ENCODE measurements at places on chromosomes 12 and 14.

DNA sequence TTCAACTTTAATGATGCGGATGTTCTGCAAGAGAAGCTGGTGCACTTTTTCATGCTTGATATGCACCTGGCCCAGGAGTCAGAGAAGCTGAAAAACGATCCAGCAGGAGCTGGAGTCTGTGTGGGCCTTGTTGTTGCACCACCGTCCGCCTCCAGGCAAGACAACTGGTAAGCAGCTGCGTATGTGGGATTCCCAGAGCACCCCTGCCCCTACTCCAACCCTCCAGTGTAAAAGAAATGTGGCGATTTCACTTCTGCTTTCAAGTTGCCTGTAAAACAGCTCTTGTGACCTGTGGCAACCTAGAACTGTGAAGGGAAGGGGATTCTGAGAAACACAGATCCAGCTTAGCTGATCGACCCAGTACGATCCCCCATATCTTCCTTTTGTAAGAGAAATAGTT is 154.1 kb upstream of the PELI2 start:
- no peak for DNase-seq

- peak; percentile 47 for DNase-seq
These were observed 4.7 kb upstream of the CCER1 start for GRCh38 chr12:90959538-90960139.

DNA sequence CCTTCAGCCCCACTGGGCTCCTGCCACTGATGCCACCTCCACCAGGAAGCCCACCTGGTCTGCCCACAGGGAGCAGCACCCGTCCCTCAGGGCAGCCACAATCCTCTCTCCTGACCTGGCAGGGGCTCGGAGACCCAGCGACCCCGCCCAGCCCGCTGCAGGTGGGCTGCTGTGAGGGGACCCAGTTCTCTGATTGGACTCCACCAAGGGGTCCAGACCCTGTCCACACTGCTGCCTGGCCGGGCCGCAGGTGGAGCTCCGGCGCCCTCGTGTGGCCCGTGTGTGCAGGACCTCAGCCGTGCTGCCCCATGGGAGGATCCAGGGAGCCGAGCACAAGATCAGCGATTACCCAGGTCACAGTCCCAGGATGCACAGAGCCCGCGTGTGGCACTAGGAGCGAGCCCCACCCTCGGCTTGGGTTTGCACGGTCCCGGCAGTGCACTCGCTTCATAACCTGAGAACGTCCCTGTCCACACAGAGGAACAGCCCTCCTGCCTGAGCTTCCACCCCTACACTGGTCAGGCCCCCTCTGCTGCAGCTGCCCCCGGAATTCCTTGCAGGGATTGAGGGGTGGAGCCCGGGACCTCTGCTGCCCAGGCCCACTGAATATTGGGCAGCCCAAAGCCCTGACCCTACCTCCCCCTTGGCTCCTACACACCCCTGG is 35.4 kb upstream of the TMEM179 start:
- DNase-seq = peak; percentile 30

DNA sequence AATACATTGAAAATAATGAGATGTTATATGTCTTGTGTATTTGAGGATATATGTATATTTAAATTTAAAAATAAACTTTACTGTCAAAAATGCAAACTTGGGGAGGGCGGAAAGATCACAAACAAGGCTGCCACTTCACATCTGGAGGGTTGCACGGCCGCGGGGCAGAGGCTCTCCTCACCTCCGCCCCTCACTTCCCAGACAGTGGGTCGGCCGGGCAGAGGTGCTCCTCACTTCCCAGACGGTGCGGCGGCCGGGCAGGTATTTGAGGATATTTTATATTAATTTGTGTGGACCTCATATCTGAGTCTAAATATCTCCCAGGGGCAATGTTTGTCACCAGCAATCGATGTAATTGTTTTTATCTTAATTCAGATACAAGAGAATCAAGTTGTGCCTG is 3.7 kb upstream of the CLEC6A start:
- DNase-seq = no peak

- DNase-seq = no peak
These were observed 117.1 kb upstream of the PTPRB start for GRCh38 chr12:70754330-70754741.

DNA sequence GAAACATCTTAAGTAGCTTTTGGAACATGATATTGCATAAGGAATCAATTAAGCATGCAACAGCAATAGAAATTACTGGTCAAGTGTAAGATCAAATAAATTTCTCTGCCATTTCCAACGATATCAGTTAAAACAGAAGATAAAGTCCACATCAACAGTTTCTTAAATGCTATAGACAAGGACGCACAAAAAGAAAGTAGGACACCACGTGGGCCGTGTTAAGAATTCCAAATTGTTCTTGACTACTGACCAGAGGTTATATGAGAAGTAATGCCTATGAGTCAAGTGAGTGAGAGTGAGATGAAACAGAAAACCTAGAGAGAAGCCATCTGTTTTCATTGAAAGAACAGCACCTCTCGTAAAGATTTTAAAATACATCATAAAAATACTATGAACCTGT is 318.2 kb downstream of the TMEM117 start:
- no peak for DNase-seq

GRCh38 chr12:105040476-105040875 is 43.8 kb downstream of the ALDH1L2 start:
- no peak for DNase-seq

GRCh38 chr12:47739979-47740378 is 14.7 kb upstream of the ENDOU start:
- DNase-seq = no peak

DNA sequence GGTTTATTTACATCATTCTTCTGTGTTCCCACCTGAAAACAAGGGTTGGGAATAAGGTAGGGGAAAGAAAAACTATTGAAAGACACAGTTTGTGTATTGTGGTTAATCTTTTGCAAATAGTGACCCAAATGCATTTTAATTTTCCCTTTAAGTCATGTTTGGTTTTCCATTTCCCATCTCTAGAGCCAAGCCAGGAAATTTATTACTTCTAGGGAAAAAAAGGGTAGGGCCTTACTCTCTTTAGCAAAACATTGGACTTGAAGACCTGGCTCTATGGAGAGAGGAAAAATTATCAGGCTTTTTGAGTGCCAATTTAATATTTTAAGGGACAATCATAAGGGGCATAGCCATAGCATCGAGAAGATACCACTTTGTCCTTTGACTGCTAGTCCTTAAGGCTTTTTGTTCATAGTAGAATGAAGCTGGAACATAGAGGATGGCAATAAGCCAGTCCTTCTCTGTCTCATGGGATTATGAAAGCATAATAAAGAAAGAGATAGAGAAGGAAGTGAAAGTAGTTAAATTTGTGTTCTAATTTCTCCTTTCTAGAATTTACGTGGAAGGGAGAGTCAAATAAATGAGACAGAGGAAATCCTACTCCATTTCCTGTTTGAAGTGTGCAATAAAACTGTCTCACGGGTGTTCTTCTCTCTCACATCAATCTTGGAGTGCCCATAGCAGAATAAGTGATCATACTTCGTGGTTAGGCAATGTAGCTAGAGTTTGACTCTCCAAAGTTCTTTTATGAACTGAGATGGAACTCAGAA is 50.9 kb upstream of the PPFIA2 start:
- DNase-seq = no peak

DNA sequence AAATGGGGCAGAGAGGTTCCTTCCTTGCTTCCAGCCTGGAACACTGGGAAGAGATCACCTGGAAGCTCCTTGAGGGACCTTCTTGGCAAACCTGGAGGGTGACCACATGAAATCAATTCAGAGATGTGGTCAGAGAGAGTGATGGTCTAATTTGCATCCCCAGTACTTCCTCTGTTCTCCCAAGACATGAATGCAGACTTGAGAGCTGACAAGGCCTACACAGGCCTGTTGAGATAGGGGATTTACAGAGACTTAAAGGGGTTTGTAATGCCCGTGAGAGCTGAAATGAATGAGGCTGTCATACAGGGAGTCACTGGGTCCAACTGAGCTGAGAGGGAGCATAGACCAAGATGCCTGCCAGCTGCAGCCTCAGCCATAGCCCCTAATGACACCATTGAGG is 45.1 kb downstream of the TMX1 start:
- DNase-seq = no peak

GRCh38 chr12:122726080-122726558 is 4.5 kb downstream of the HCAR1 start:
- DNase-seq = no peak

- no peak for DNase-seq
These were observed 120.7 kb upstream of the PTPRB start for GRCh38 chr12:70757830-70758493.

- DNase-seq = no peak
These were observed 71.8 kb upstream of the OVCH1 start for GRCh38 chr12:29569132-29569757.

- DNase-seq = no peak
These were observed 56.2 kb downstream of the TTC7B start for GRCh38 chr14:90760078-90760444.

GRCh38 chr14:75597149-75597548 is 18.7 kb downstream of the FLVCR2 start:
- no peak for DNase-seq

DNA sequence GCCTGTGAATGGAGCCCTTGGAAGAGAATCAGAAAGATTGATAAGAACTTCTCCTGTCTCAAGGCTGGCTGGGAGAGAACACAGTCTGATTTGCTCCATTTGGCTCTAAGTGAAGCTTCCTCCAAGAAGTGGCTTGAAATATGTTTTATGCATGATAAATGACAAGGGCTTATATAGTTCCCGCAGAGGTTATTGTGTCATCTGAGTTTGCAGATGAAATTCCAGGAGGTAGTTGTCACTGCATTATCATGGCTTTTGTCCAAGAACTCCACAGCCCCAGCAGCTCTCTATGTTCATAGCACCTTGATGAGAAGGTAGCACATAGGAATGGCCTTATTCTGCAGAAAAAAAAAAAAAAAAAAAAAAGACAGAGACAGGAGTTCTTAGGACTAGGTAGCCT is 108.5 kb downstream of the DACT1 start:
- no peak for DNase-seq

GRCh38 chr12:29110506-29111442 is 38.3 kb upstream of the FAR2 start:
- DNase-seq = no peak

DNA sequence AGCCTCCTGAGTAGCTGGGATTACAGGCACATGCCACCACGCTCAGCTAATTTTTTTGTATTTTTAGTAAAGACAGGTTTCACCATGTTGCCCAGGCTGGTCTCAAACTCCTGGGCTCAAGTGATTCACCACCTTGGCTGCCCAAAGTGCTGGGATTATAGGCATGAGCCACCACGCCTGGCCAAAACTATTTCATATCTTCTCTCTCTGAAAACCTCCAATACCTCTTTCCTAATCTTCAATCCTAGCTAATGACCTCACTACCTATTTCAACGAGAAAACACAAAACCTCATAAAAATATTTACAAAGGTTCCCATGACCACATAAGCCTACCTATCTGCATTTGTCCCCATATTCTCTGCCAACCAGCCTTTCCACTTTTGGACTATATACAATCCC is 32.3 kb upstream of the ANKS1B start:
- no peak for DNase-seq

- no peak for DNase-seq
These were observed 33.8 kb downstream of the MMAB start for GRCh38 chr12:109539508-109539907.

- DNase-seq = no peak
These were observed 227.1 kb downstream of the VRK1 start for GRCh38 chr14:97024300-97024699.

Data from spinal cord (tissue), 10 donors.